Ammon's horn (tissue), 1 donor: ENCODE measurements at places on chromosomes 6 and 20.

GRCh38 chr6:144895313-144896278 lies 610.5 kb downstream of the UTRN start:
- no peak for DNase-seq

GRCh38 chr6:11025921-11026635 lies 18.0 kb downstream of the ELOVL2 start:
- DNase-seq = no peak

- DNase-seq = peak; percentile 7
Measured at GRCh38 chr6:46772016-46772415, 21.2 kb upstream of the MEP1A start.

DNA sequence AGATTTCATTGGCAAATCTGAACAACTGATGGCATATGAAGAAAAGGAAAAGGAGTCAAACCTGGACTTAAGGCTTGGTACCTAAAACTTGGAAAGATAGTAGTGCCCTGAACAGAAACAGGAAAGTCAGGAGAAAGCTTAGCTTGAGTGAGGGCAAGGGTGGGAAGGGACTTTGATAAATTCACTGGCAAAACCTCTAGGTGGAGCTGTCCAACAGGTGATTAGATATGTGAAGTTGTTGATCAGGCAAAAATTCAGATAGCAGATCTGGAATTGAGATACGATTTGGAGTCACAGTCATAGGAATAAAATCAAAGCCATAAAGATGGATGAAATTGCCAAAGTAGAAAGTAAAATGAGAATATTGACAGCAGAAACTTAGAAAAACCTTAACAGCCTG lies 16.1 kb upstream of the ZNF292 start:
- peak; percentile 52 for DNase-seq

DNA sequence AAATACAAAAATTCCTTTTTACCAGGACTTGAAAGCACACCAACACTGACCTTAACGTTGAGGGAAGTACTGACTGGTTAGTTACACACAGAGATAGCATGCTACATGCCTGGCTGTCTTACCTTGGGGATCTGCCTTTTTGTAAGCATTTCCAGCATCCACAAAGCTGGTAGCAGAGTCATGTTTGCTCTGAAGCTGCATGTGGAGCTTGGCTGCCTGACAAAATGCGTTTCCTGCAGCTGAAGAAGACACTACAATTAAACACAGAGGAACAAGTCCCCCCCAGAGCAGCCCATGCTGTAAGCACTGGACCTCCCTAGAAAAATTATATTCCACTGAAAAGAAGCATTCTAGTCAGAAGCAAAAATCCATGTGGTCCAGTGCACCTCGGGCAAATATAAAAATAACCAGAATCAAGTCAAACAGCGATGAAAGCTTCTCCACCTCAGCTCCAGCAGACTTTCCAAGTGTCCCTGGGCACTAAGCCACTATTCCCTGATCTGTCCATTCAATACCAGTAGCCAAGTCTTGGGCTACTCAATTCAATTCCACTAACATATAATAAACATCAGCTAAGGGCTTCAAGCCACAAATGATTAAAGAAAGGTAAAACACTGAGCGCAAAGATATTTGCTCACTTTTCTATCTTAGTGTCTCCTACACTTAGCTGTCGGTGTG lies 24.2 kb downstream of the NAPB start:
- DNase-seq = peak; percentile 35

DNA sequence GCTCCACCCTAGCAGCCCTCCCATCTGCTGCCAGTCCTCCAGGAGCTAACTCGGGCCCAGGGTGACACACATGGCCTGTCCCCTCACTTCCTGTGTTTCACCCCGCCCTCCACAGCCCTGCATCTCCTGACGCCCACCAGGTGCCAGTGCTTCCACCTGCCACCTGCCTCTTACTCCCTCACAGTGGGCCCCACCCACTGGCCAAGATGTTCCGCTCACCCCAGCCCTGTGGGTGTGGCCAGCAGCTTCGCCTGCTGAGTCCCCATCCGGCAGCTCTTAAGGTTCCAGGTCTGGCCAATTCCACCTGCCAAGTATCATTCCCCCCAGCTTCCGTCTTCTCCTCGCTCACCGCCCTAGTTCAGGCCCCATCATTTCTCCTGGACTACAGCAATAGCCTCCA lies 184.1 kb downstream of the MBOAT1 start:
- DNase-seq = no peak

DNA sequence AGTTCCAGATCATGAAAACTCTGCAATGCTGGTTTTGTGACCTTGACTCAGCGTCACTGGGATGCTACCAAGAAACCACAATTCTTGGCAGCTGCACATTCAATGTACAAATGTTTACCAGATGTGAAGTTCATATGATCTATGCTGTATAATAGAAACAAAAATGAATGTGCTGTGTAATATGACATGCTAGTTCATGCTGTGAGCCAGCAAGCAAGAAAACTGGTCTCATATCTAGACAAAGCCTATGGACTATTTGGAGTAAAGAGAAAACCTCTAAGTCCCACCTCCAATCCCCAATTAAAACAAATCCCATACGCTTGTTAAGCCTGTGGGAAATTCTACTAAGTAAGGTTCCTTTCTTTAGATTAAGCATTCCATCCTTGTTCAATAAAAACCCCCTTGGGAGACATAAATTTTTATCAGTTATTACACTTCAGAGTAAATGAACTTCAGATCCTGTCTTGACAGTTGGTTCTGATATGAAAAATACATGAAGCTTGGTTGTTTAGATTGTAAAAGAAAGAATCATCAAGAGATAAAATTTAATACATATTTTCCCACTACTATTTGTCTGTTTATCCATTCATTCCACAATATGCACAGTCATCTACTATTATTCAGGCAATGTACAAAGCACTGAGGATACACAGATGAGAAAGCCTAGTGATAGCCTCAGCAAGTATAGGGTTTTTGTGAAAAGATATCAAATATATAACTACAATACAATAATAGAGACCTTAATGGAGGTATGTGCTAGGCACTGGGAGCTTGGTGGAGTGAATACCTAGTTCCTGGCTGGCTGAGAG lies 20.1 kb downstream of the COL21A1 start:
- DNase-seq = no peak
